Heart right ventricle (tissue), 16 donors: ENCODE measurements at places on chromosomes 6 and 20.

DNA sequence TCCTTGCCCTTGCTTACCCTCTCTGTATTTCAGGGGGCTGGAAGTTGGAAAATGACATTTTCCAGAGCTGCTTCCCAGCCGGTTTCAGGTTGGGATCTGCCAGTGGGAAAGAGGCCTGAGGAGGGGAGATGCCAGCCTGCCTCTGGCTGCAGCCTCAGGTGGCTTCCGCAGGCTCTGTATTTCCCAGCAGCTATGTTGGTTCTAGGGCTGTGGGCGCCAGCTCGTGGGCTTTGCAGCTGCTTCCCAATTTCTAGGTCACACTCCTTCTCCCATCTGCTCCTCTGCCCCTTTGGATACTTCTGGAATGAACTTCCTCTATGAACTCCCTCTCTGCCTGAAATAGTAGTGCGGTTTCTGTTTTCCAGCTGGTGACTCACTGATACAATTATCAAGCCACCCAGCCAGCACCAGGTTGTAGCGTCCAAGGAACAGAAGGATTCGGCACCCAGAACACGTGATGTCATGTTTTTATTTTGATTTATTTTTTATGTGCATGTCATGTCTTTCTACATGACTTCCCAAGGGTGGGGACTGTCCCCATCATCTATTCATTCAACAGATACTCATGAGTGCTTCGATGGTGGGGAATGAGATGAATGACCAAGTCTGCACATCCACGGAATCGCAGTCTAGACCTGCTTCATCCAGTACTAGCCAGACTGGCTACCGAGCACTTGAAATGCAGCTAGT is 38.0 kb downstream of the TGM2 start:
- no peak overlapping the region for H3K4me3 ChIP-seq
- peaks cover 54% of the 10 kb centered on the region for H3K4me1 ChIP-seq
- peak overlapping the region; percentile 82 for H3K27ac ChIP-seq
- no peaks in the 10 kb centered on the region for H3K27me3 ChIP-seq

GRCh38 chr6:156876302-156876701 is 99.1 kb downstream of the ARID1B start:
- DNase-seq: peak; percentile 47
- H3K27ac ChIP-seq: no peak overlapping the region
- no peaks in the 10 kb centered on the region for H3K27me3 ChIP-seq
- H3K4me3 ChIP-seq: no peak overlapping the region
- no peaks in the 10 kb centered on the region for H3K36me3 ChIP-seq

GRCh38 chr6:138336221-138336620 is 41.5 kb upstream of the SMIM28 start:
- H3K36me3 ChIP-seq: no peaks in the 10 kb centered on the region
- DNase-seq: no peak
- H3K27ac ChIP-seq: no peak overlapping the region
- H3K4me3 ChIP-seq: no peak overlapping the region

- no peaks in the 10 kb centered on the region for H3K4me1 ChIP-seq
- H3K36me3 ChIP-seq: no peaks in the 10 kb centered on the region
- no peak overlapping the region for H3K27ac ChIP-seq
- no peak overlapping the region for H3K4me3 ChIP-seq
- DNase-seq: no peak
These were observed 106.7 kb upstream of the RREB1 start for GRCh38 chr6:7000825-7001777.

GRCh38 chr6:2663123-2663522 is 87.6 kb downstream of the MYLK4 start:
- no peak overlapping the region for H3K4me3 ChIP-seq
- DNase-seq: no peak
- H3K27me3 ChIP-seq: no peaks in the 10 kb centered on the region
- H3K36me3 ChIP-seq: no peaks in the 10 kb centered on the region

GRCh38 chr6:73394577-73395354 is at the start of gene DDX43:
Gene DDX43, plus strand, starts transcription at chr6:73394828. Its CDS starts 78 bp downstream, at chr6:73394906.
- H3K4me3 ChIP-seq: no peak within 1 kb of the TSS
- DNase-seq: peak; percentile 79
- H3K27ac ChIP-seq: no peak within 1 kb of the TSS
- H3K36me3 ChIP-seq: no peaks in the 10 kb centered on the region

DNA sequence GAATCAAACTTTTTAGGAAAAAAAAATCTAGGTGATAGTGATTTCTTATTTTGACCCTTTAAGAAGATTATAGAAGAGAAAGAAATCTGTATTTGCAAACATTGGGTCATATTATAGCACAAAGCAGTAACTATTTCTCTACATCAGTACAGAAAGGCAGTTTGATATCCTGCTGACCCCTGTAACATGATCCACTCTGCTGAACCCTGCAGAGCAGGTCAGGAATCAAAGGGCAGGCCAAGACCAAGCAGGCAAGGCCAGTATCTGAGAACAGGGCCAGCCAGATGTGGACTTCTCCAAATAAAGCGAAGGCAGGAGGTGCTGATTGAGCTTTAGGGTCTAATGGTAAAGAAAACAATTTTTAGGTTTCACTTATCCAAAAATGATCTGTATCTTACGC is 239.4 kb downstream of the PTPRK start:
- DNase-seq: no peak
- H3K27me3 ChIP-seq: no peaks in the 10 kb centered on the region
- no peak overlapping the region for H3K27ac ChIP-seq

GRCh38 chr6:108168090-108168463 is 2.3 kb downstream of the NR2E1 start:
- peaks cover 57% of the 10 kb centered on the region for H3K4me1 ChIP-seq
- DNase-seq: no peak
- H3K27ac ChIP-seq: no peak overlapping the region
- H3K4me3 ChIP-seq: peak overlapping the region; percentile 29
- H3K36me3 ChIP-seq: no peaks in the 10 kb centered on the region

GRCh38 chr6:140062043-140063020 is 687.9 kb upstream of the CITED2 start:
- no peaks in the 10 kb centered on the region for H3K27me3 ChIP-seq
- H3K27ac ChIP-seq: peak overlapping the region; percentile 16
- H3K36me3 ChIP-seq: no peaks in the 10 kb centered on the region
- DNase-seq: peak; percentile 30
- H3K4me1 ChIP-seq: peaks cover 3% of the 10 kb centered on the region

GRCh38 chr6:45921691-45922281 is 93.9 kb downstream of the CLIC5 start:
- no peaks in the 10 kb centered on the region for H3K27me3 ChIP-seq
- peak overlapping the region; percentile 39 for H3K27ac ChIP-seq
- H3K4me3 ChIP-seq: no peak overlapping the region
